ENCODE measurements at places on chromosomes 1 and 21.

- no peak for DNase-seq
These were observed 168.6 kb downstream of the KAZN start for GRCh38 chr1:14767075-14767474.

DNA sequence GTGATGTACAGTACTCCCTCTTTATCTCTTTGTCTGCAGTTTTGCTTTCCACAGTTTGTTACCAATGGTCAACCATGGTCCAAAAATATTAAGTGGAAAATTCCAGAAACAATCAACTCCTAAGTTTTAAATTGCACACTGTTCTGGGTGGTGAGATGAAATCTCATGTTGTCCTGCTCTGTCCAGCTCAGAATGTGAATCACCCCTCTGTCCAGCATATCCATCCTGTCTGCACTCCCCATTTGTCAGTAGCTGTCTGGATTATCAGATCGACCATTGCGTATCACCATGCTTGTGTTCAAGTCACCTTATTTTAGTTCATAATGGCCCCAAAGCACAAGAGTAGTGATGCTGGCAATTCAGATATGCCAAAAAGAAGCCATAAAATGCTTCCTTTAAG is 118.2 kb upstream of the PDE4B start:
- no peak for DNase-seq

DNA sequence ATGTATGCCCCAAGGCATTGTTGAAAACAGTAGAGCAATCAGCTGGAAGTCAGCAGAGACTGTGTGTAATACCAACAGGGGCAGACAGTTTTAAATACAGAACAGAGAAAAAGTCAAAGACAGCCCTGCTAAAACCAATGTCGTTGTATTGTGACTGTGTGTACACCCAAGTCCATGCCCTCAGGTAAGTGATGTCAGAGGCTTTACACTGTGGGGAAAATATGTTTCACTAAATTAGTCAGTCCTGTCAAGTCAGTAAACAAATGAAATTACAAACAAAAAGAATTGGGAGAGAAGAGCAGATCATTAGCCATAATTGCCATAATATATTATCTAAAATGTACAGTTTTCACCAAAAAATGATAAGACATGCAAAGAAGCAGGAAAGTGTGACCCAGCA is 2.4 kb upstream of the CYP2J2 start:
- no peak for DNase-seq

DNA sequence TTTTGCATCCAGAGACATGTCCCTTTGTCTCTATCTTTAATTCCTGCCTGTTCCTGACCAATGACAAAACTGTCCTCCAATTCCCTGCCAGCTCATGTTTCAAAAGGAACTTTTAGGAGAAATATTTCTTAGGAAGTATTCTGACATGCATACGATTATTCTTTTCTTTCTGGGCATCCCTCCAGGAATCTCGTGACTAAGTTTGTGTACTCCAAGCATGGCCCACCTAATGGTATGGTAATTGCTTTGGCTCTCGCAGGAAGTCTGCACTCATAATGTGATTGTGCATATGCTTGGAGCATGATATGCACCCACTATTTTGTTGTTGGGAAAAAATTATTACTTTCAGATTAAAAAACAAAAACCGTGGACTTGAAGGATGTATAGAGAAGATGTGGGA is 256.4 kb downstream of the PRDM2 start:
- DNase-seq, result no peak

- DNase-seq, result no peak
These were observed 536.8 kb downstream of the KCNT2 start for GRCh38 chr1:196071447-196071846.

- DNase-seq, result no peak
These were observed 82.3 kb downstream of the TBX19 start for GRCh38 chr1:168362991-168363390.

GRCh38 chr1:66438501-66438900 is 95.5 kb upstream of the SGIP1 start:
- DNase-seq, result no peak

GRCh38 chr1:8976896-8977450 is 31.3 kb downstream of the CA6 start:
- no peak for DNase-seq

DNA sequence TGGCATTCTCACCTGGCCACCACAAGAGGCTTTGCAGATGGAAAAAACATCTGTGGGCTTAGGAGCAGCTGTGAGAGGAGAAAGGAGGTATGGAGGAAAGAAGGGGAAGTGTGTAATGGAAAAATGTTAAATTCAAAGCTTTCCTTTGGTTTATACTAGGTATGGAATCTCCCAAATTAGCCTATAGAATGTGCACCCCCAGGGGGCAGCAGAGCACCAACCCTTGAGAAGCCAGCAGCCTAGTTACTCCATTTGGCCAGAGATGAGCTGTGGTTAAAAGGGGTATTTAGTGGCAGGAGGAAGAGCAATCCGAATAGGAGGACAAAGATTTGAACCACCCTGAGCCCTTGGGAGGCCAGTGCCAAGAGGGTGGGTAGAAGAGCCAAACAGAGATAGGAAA is 97.5 kb upstream of the CTTNBP2NL start:
- peak; percentile 65 for DNase-seq
